AG08395 (cell line): ENCODE measurements at places on chromosomes 16 and 17.

DNA sequence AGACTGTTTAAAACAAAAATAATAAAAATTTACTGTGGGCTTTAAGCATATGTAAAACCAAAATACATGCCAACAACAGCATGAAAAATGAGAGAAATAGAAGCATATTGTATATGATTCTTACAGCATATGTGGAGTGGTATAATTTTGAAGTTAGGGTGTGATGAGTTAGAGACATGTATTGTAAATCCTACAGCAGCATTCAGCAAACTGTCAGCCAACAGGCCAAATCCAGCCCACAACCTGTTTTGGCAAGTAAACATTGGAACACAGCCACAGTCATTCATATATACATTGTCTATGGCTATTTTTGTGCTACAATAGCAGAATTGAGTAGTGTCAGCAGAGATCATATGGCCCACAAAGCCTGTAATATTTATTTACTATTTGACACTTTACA is 42.3 kb downstream of the ZNF18 start:
- DNase-seq, result no peak

GRCh38 chr17:30794372-30794771 is 30.1 kb downstream of the CRLF3 start:
- DNase-seq, result no peak

DNA sequence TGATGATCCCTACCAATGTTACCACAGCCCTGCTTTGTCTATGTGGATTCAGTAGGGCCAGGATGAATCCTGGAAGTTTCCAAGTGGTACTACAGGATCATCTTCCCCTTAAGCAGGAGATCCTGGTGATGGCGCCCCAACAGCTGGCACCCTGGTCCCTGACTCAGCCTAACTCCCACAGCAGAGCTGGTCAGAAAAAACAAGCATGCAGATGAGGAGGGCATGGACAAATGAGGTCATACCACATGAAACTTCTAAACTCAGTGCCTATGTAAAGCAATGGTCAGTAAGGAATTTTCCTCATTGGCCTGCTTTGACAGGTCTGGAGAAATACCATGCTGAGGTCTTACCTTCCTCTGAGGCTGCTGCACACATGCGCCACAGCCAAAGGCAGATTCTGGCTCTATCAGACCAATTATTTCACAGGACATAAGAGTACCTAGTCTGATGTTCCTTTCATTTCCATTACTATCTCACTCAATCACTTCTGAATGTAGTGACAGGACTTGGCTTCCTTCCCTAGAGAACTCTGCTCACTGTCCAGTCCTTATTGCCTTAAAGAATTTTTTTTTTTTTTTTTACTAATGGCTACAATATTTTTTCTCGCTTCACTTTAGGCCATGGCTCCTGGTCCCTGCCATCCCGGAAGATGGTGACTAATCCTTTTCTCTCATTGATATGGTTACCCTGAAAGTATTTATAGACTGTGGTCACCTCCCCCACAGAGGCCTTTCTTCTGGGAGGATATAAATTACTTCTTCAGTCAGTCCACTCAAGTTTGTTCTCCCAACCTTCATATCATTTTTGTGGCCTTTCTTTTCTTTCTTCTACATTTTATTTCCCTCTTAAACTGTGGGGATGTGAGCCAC is 525.2 kb upstream of the PSMD7 start:
- no peak for DNase-seq

DNA sequence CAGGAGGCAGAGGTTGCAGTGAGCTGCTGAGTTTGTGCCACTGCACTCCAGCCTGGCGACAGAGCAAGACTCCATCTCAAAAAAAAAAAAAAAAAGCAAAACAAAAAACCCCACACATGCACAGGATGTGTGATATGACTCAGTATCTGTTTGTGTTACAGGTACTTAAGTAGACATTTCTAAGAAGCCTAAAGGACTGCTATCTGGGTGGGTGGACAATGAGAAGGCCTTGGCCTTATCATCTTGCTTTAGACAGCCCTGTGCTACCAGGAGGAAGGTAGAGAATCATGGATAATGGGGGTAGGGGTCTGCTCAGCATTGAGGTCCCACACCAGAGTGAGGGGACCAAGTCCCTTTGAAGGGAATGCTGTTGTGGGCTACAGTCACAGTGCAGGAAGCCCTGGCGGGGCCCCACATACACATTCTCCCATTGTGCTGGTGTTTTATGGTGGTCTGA is 26.7 kb downstream of the PLD6 start:
- no peak for DNase-seq

DNA sequence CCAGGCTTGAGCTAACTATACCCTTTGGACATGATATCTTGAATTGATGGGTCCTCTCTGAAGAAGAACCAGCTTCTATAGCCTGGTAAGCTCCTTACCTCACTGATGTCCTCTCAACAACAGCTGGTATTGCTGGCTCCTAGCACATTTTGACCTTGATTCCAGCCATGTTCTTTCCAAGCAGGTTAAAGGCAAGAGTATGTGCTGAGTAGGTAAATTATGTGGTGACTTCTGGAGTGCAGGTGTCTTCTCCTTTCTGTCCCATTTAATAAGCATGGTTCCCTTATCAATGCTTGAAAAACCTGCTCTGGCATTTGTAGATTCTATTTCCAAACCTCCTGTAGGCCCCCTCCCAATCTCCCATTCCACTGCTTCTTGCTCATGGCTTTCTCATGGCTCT is 300.1 kb downstream of the UTP18 start:
- DNase-seq, result no peak

DNA sequence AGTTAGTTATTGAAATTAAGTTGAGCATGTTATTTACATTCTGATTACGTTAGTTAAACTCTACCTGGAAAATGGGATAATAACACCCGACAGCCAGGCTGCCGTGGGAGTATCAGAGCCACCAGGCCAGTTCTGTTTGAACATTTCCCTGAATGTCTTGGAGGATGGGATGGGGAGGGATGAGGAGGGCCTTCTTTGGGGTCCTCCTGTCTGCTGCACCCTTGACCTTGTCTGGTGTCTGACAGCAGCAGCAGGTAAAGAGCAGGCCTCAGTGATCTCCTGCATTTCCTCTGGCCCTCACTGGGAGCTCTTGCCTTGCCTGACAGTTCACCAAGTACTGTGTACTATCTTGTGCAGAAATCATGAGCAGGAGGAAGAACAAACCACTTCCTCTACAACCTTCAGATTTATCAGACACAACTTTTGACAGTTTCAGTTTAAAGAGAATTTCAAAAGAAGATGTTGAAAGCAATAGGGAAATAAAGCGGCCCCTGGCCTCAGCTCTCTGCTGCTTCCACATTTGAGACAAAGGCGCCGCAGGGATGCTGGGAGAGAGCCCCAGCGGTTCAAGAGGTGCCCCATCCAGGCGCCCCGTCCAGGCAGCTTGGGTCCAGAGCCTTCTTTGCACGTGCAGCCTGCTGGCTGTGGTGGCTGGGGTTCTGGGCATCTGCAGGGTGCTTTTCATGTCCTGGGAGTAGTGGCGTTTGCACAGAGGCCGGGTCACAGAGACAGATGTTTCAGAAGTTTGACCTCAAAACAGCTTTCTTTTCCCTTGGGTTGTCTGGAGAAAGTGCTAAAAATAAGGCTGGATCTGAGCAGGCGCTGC is 25.3 kb downstream of the CMIP start:
- no peak for DNase-seq

GRCh38 chr17:5958850-5959249 is 111.3 kb upstream of the WSCD1 start:
- DNase-seq, result no peak
